NCI-H510A (cell line): ENCODE measurements at places on chromosomes 3 and 15.

GRCh38 chr15:101016581-101016980, 97.4 kb downstream of the LRRK1 start:
- no peak for DNase-seq

DNA sequence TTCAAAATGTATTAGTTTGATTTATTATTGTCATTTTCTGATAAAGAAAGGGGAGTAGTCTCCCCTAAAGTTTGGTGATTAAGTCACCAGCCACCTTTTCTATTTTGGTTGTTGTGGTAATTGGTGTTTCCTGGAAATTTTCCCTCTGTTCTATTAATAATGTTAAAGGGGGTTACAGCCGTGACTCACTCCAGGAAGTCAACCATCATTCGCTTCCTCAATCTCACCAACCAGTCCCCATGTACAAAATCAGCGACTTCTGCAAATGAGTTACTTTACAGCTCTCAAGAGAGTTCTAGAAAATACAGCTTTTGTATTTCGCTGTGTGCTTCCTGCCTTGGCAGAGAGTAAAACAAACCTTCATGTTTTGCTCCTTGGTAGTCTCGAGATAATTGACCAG, 285.1 kb downstream of the LPP start:
- DNase-seq: no peak

DNA sequence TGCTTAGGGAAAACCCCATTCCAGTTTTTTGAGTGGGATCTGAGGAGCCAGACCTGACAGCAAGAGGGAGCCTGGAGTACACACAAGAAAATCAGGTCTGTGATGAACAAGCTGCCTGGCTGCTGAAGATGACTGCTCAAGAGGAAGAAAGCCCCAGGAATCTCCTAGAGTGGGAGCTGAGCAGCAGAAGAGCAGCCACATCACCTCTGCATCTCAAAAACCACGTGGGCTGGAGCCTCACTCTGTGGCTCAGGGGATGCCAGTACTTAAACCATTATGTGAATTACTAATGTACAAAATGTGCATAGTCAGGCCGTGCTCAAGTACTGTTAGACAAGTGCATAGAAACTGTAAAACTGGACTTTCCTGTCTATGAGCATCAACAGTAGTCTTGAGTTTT, 52.4 kb downstream of the SLC9A9 start:
- DNase-seq: no peak

GRCh38 chr3:69353503-69353902, 32.4 kb downstream of the FRMD4B start:
- no peak for DNase-seq

DNA sequence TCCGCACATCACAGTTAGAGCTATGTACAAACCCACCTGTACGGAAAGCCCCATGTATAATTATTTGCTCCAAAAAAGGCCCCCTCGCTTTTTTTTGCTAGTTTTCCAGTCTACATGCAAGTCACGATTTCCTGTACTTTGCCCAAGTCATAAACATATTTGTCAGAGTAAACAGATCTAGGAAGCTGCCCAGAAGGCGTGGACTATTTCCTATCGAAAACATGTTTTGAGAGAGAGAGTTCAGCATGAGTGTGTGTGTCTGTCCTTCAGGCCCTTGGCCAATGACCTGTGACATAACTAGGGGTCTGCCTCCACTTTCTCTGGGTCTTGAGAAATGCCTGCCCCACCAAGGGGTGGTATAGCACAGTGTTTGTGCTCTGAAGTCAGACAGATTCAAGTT, 72.7 kb upstream of the HACD2 start:
- DNase-seq: no peak

GRCh38 chr15:40060236-40060961, 21.4 kb upstream of the SRP14 start:
- DNase-seq: no peak

- DNase-seq: no peak
These were observed 68.0 kb downstream of the GMPS start for GRCh38 chr3:155938409-155938808.

- no peak for DNase-seq
These were observed 154.5 kb upstream of the ATP10A start for GRCh38 chr15:26017665-26018064.

DNA sequence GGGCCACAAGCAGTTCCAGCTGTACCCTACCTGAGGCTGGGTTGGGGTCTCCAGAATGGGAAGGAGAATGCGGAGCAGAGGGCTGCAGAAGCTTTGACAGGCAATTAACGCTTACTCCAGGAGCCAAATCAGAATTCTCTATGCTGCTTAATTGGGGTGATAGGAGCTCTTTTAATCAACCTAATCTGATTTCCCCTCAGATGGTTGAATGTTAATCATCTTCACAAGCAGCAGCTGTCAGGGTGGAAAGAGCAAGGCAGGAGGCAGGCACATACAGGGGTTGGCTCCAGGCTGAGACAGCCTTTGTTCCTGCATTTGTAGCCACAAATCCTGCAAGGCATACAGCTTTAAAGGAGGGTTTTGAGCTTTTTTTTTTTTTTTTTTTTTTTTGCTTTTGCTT, 2.6 kb downstream of the CILP start:
- DNase-seq: no peak

GRCh38 chr3:17158941-17159682, 274.4 kb downstream of the PLCL2 start:
- DNase-seq: no peak

DNA sequence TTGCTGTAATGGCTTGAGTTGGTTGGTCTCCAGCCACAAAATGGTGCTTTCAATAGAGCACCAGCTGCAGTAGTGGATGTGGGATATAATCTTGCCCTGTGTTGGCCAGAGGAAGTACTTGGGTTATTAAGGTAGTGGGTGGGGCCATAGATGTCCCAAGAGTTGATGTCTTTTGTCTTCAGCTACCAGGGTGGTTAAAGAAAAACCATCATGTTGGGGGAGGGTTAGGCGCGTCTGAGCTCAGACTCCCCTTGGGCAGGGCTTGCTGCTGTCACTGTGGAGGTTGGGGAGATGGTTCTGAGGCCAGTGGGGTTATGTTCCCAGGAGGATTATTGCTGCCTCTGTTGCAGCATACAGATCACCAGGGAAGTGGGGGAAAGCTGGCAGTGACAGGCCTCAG, 46.9 kb upstream of the GADL1 start:
- no peak for DNase-seq

GRCh38 chr3:174206607-174207192, 652.4 kb upstream of the NAALADL2 start:
- no peak for DNase-seq

DNA sequence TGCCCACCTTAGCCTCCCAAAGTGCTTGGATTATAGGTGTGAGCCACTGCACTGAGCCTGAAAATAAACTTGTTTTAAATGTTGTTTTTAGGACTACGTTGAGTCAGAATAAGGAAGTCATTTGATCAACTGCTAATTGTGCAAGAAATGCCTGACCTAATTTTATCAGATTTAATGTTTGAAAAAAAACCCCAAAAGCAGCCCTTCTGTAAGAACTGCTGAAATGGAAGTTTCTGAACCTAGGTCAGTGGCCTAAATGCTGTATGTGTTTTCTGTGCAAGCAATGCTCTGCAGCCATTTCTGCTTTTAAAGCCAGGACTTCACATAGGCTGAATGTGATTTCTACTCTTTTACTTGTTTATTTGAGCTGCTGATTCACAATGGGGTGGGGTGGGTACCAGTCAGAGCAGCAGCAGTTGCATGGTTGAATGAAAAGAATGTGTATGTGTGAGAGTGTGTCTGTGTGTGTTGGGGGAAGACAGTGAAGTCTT, 6.6 kb downstream of the GPX1 start:
- no peak for DNase-seq

DNA sequence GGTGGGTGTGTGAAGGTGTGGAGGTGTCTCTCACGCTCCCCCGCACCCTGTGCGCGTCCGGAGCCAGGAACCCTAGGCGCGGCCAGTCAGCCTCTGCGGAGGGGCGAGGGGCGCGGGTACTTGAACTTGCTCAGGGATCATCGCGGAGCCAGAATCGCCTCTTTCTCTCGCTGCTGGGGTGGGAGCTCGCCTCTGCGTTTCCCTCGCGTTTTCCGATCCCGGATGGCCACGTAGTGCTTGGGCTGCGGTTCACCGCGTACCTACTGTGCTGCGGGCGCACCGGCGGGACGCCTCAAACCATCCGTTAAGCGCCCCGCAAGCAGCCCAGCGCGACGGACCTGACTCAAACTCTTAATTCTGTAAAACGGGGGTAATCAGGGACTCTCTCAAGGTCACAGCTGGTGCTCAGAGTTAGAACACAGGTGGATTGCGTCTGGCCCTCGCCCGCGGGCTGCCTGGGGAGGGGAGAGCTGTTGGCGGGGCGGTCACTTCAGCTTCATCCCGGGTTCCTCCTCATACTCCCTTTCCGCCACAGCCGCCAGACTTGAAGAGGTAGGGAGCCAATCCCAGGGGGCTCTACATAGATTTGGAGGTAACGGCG, 686 bp downstream of the MYRIP start:
- DNase-seq: no peak

GRCh38 chr3:24963762-24964625, 464.1 kb upstream of the RARB start:
- no peak for DNase-seq

DNA sequence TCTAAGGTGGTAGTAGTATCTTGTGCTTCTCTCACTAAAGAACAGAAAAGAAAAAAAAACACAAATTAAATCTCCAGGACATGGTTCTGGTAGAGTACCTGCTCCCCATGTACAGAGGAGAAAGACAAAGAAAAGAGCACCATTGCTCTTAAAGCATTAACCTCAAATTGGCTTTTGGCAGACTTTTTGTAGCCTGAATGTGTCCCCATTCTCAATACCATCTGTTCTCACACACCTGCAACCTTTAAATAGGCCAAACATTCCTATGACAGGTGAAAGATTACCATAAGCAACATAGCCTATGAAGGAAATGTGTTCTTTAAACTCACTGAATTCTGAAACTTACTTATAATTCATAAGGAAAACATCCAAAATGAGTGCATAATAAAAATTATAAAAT, 68.0 kb downstream of the TIPARP start:
- DNase-seq: no peak

DNA sequence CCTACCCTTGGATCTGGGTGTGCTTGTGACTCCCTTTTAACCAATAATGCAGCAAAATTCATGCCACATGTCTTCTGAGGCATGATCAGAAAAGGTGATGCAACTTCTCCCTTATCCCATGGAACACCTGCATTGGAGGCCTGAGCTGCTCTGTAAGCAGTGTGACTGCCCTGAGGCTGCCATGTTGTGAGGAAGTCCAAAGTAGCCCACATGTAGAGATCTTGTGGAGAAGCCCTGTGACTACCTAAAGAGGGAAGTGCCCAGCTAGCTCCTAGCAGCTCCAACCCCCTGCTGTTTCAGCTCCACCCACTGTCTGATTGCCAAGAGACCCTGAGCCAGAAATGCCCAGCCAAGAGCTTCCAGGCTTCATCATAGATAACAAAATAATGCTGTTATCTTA, 6.4 kb upstream of the NR1D2 start:
- no peak for DNase-seq

GRCh38 chr15:58185439-58185838, 47.3 kb downstream of the AQP9 start:
- DNase-seq: no peak

DNA sequence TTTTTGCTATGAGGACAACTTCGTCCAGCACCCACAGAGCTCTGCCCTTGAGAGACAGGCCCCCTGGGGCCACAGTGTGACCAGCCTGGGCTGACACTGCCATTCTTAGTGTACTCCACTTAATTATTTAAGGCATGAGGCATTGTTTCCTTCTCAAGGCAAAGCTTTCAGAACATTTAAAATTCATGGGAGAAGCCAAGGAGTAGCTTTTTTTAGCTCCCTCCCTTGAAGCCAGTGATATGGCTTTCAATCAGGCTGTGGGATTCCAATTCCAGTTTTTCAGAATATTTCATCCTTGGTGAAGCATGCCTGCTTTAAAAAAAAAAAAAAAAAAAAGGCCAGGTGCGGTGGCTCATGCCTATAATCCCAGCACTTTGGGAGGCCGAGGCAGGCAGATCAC, 21.3 kb downstream of the HOMER2 start:
- no peak for DNase-seq

GRCh38 chr15:62241135-62241770, 76.2 kb upstream of the C2CD4B start:
- DNase-seq: no peak

GRCh38 chr3:153443961-153444360, 281.9 kb downstream of the RAP2B start:
- no peak for DNase-seq

GRCh38 chr3:76043746-76044145, 258.4 kb upstream of the ZNF717 start:
- no peak for DNase-seq

- DNase-seq: no peak
These were observed 86.5 kb upstream of the MYZAP start for GRCh38 chr15:57505056-57505715.

GRCh38 chr15:80854104-80854503, 74.9 kb downstream of the CEMIP start:
- no peak for DNase-seq

DNA sequence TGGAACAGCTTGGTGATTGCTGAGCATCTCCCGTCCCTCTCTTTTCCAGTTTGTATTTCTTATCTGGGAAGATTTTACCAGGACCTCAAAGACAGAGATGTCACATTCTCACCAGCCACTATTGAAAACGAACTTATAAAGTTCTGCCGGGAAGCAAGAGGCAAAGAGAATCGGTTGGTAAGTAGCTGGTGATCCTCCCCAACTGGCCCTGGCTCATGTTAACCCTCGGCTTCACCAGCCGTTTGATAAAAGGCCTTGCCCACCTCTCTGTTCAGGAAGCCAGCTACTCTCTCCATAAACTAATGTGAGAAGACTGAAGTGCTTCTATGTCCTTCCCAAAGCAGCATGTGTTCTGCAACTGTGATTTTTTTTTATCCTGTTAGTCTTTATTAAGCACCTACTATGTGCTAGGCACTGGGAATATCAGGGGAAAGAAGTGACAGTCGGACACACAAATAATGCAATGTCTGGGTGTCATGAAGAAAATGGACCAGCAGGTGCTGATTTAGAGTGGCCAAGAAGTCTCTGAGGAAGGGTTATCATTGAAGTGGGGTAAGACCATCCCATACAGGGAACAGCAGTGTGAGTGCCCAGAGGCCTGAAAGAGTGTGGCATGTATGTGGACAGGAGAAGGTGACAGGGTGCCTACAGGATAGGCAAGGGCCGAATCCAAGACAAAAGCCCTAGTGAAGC, 1.2 kb downstream of the MANF start:
- DNase-seq: no peak

- DNase-seq: no peak
These were observed 95.3 kb downstream of the CHL1 start for GRCh38 chr3:291646-292436.

DNA sequence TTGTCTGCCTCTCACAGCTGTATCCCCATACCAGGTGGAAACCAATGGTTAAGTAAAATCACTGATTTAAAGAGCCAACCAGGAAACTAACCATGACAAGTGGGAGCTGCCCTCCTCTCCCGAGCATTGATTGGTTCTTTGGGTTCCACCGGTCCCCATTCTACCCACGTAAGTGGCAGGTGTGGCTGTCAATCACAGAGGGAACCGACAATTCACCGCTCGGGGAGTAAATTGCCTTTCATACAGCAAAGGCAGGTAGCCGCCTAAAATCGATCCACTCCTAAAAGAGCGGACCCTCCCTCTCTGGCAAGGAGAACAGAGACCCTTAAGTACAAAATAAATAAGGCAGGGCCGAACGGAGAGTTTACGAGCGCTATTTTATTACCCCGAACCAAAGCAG, 1.2 kb downstream of the ERC2 start:
- peak; percentile 77 for DNase-seq
